ENCODE measurements at places on chromosomes 16 and 17. TPM values are rescaled to one million over a fixed set of nuclear protein-coding genes. Genes with fewer than 3 reads are reported as not detected.

GRCh38 chr17:52306314-52306713, 147.8 kb upstream of the CA10 start:
- no peak for DNase-seq

- DNase-seq: no peak
Measured at GRCh38 chr17:31780483-31780882, 78.6 kb downstream of the COPRS start.

DNA sequence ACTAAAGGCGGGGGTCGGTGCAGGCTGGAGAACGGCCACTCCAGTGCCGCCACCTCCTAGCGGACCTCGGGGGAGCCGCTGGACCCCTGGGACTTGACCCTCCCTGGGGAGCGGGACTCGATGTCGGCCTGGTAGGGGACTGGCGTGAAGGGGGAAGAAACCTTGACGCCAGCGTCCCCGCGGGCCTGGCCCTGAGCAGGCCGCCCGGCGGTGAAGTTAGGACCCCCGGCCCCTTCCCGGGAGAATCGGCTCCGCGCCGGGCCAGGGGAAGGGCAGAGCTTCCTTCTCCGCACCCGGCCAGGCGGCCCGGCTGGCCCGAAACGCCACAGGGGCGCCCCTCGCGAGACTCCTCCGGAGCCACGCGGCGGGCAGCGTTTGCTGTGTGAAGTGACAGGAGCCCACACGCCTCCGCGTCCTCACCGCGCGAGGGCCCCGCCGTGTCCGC, 389 bp downstream of the DUS1L start:
- no peak for DNase-seq

DNA sequence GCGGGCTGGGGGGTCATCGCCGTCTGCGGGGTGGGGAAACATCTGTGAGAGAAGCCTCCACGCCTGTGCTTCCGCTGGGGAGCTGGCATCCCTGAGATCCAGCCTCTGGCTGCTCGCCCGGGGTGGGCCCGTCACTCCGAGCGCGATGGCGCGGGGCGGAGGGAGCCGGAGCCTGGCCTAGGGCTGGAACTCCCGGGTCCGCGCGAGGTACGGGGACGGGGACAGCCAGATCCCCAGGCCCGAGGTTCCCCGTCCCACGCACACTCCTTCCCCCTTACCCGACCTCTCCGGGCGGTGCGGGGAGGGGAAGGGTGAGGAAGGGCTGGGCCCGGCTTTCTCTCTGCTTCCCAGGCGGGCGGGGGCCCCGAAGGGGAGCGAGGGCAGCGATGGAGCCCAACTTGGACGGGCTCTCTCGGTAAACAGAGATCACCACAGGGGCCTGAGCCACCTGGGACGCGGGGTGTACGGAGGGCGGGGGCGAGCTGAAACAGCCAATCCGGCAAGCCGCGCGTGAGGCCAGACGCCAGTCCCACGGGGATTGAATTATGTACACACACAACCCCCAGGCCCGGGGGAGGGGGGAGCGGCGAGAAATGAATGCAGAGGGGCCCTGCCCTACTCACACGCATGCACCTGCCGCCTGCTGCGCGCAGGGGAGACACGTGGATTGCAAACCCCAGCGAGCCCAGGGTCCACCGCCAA, at the start of gene SLC16A11:
SLC16A11 (minus strand) TSS at position 596 of the 702 bp plus-strand sequence; CDS start at position 17, 579 bp downstream.
- peak; percentile 59 for DNase-seq

GRCh38 chr16:73205153-73205886, 157.4 kb upstream of the ZFHX3 start:
- DNase-seq: no peak

GRCh38 chr17:72189768-72190593, 69.2 kb downstream of the SOX9 start:
- no peak for DNase-seq

- DNase-seq: no peak
Measured at GRCh38 chr16:86221085-86221484, 289.2 kb upstream of the FOXF1 start.

The RRAD gene
- total RNA-seq: 1.4 TPM

GRCh38 chr17:63278728-63279442, 167.2 kb downstream of the CYB561 start:
- DNase-seq: no peak

The CMTM2 gene
- total RNA-seq: not detected

DNA sequence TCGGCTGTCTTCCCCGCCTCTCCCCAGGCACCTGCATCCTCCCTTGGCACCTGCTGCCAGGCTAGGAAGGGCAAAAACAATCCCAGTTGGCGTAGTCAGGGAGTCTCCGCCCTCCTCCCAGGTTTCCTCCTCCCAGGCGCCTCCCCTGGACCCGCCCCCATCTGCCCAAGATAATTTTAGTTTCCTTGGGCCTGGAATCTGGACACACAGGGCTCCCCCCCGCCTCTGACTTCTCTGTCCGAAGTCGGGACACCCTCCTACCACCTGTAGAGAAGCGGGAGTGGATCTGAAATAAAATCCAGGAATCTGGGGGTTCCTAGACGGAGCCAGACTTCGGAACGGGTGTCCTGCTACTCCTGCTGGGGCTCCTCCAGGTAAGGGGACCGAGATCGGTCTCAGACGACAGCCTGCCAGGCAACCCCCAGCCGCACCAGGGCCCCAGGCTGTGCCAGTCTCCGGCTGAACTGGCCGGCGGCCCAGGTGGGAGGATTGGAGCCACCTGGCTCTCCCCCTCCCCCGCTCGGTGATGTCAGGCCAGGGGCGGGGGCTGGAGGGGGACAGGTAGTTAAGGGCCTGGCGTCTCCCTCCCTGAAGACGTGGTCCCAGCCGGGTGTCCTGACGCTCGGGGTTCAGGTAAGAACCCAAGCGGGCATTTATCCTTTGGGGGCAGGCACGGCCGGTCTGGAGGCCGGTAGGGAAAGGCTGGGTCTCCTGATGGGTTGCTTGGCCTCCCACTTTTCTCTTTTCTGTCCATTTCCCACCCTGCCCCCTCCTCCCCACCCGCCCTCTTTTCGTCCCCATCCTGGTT, at the start of gene GRB7:
GRB7 (plus strand) TSS at position 179 of the 808 bp plus-strand sequence. CDS start 4,364 bp downstream, outside the sequence.
- peak; percentile 93 for DNase-seq
